ENCODE measurements at places on chromosomes 4 and X.

DNA sequence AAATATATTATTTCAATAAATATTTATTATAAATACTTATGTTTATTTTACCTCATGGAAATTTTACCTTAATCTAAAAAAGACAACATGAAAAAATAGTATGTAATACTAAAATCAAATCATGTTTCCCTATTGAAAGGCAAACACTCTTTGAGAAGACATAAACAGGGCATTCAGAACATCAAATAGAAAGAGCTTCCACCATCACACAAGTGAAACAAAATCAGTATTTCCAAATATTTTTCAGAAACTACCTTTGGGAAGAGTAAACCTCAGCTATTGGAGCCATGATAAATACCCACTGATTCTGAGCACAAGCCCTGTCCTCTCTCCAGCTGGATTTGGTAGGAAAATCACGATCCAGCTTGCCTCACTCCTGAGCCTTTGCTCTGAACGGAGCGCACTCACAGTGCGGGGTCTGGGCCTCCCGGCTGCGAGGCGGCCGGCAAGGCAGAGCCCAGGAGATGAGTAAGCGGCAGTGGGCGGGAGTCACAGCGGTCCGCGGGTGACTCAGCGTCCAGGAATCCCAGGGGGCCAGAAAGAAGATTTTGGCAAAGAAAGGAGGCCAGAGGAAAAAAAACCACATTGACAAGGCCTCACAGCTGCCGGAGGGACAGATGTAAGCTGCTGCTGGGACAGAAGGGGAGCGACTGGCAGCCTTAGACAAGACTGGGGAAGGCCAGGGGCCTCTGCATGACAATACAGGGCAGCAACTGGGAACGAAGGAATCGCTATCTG, 14.7 kb upstream of the ANXA5 start:
- no peak for DNase-seq

DNA sequence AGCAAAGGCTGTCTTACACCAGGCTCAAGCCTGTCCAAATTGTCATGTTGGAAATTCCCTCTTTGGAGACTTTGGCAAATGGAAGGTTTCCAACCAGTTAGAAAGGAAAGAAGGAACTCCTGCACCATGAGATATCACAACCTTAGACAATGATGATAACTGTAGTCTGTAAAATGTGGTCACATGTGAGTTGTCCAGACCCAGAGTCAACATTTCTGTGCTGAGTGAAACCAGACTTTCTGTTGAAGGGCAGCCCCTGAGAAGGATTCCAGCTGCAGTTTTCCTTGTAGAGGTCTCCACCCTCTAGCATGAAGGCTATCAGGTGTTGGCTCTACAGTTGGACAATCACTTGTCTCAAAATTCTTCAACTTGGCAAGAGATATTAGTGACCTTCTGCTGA, 82.4 kb downstream of the SOX3 start:
- DNase-seq = no peak

GRCh38 chr4:141248029-141248428, 27.3 kb downstream of the ZNF330 start:
- DNase-seq = no peak

DNA sequence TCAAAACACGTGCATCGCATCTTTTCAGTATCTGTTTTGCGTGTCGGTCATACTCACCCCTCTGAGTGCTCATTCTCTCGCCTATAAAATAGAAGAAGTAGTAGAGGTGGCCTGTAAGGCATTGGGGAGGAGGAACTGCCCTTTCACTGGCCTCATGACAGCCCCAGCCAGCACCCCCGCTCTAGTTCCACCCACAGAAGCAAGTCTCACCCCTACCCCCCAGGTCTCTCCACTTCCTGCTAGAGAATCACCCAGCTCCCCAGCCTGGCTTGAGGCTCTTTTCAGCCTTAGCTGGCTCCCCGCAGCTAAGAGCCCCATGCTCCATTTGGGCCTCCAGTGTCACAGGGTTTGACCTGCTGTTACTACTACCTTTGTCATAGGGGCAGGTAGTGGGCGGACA, 11.8 kb downstream of the HDAC6 start:
- no peak for DNase-seq

GRCh38 chrX:41580423-41581064, 108.2 kb upstream of the GPR34 start:
- no peak for DNase-seq

DNA sequence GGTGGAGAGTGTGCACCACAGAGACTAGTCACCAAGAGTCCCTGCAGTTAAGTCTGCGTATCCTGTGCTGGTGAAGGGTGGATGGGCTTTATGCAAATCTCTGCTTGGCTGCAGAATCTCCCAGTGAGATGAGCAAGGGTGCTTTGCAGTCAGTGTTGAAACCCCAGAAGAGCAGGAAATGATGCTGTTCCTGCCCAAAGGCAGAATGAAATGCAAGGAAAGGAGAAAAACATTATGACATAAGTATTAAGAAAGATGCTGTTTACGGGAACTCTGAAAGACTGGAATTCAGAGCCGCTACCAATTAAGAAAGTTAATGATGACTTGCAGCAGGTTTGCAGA, 25.4 kb upstream of the ACSL1 start:
- DNase-seq = no peak

- DNase-seq = no peak
Observed at GRCh38 chr4:149029056-149029651, 586.9 kb upstream of the NR3C2 start.

DNA sequence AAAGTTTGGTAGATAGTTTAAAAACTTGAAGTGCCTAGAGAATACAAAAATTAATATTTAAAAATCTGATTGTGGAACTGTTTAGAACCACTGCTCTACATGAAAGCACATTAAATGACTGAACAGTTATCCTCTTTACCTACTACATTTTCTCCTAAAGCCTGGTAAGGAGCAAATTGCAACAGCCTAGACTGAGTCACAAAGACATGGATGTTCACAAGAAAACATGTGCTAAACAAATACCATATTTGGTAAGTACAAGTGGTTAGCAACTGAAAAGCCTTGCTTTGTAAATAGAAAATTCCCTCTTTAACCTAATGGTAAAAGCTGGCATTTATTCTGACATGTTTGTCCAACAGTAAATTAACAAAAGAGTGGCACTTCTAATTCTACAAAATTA, 203.1 kb downstream of the FBXO8 start:
- no peak for DNase-seq

- no peak for DNase-seq
Observed at GRCh38 chr4:1232661-1233621, 16.0 kb downstream of the CTBP1 start.

DNA sequence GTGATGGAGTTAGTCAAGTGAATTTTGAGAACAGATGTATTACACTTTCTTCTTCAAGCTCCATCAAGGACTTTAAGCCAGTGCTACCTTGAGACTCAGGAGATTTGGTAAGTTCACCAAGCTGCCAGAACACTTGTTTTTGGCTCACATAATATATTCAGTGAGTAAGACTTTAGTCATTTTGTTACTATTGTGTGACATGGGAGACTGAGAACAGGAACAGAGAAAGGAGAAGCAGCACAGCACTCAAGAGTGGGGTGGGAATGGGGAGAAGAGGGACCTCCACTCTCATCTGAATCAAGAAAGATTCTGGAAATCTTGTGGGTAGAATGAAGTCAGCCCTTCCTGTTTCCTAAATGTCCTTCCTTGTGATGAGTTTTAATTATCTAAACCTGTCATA, 87.3 kb upstream of the TET2 start:
- DNase-seq = no peak

- no peak for DNase-seq
Observed at GRCh38 chrX:14902537-14902936, 29.3 kb downstream of the MOSPD2 start.

DNA sequence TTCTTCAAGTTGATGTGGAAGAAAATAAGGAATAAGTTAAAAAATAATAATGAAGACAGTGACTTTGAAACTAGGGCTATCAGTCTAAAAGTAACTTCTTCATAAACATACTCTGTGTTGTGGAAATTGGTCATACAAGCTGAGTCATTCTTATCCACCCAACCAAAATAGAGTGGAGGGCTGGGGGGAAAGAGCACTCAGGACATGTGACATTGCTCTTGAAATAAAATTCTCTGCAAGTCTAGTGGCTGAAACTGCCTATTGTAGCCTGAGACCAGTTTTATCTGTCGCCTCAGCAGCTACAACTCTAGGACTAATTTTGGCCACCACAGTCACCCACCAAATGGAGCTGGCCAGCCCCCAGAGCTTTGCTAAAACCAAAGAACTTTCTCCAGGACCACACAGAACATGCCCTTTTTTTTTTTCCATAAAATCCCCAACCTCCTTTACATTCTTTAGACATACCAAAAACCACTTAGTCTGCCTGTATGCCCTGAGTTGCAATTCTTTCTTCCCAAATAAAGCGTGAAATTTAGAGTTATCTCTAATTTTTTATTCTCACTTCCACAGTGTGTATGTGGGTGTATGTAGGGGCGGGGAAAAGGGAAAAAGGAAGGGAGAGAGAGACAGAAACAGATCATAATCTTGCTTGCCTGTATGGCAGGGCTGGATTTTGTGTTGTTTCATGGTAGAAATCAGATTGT, 23.0 kb upstream of the SLC25A4 start:
- no peak for DNase-seq

GRCh38 chr4:38046727-38047489, 86.7 kb downstream of the PTTG2 start:
- no peak for DNase-seq

GRCh38 chr4:168496834-168497233, at the start of gene PALLD:
PALLD (plus strand) TSS chr4:168497052.
- no peak for DNase-seq

DNA sequence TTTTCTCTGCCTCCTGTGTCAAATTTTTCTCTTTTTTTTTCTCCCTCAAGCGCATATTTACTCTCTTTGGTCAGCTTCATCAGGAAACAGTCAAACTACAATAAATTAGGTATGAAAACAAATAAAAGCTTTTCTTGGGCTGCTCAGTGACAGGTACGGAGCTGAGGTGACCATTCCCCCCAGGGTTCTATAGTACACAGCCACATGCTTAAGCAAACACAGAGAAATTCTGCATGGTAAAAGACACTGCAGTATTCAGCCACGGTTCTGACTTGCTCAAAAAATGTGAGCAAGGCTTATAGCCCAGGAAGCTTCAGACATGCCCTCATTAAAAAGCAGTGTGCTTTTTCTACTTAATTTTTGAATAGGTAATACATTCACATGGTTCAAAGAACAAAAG, 138.5 kb downstream of the GRIA3 start:
- no peak for DNase-seq

DNA sequence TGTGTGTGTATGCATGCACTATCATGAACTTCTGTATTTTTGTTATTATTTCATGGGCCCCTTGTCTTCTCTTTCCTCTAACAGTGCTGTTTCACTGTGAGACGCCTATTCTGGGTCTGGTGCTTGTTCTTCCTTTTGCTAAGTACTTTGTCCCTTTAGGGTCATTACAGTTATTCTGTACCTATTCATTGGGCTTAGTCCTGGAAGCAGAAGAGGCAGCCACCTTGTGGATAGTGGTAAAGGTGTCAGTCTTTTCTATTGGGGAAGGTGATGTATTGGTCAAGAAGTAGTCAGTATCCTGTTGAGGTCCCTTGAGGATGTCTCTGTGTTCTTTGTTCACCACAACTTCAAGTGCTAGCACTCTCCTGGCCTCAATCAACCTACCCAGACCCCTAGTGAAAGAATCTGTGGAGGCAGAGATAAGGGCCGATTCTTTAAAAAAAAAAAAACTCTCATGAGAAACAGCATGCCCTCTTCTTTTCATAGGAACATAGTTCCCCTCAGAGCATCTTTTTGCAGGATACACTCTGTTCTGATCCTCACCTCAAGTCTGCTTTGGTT, 593.8 kb downstream of the SPRY1 start:
- no peak for DNase-seq

Measured in stimulated activated CD4-positive, alpha-beta T cell treated with anti-CD3 and anti-CD28 coated beads, TNF-alpha, amount 100 ng/mL, for 24 hours (primary cell).